Urinary bladder (tissue), 4 donors: ENCODE measurements at places on chromosomes 11 and 22. TPM values are rescaled to one million over a fixed set of nuclear protein-coding genes. Genes with fewer than 3 reads are reported as not detected.

The PKP3 gene
- 8.4 TPM for polyA plus RNA-seq

The OR10G6 gene
- polyA plus RNA-seq: not detected

The NTM gene
- 3.8 TPM for polyA plus RNA-seq

The F2 gene
- polyA plus RNA-seq: 0.84 TPM

The MYO18B gene
- 0.62 TPM for polyA plus RNA-seq

The KRTAP5-9 gene
- polyA plus RNA-seq: 0.54 TPM

The RAG1 gene
- 0.30 TPM for polyA plus RNA-seq
